A549 treated with Hydrocortisone at 1 μM for 4 hours (cell line): ENCODE measurements at places on chromosomes 1 and 21. TPM values are rescaled to one million over a fixed set of nuclear protein-coding genes. Genes with fewer than 3 reads are reported as not detected.

CSRP1 gene
- total RNA-seq = 368 to 625 TPM (median 383 TPM) in 5 replicates

RYR2 gene
- 0.01 to 0.18 TPM (median 0.05 TPM) in 5 replicates for total RNA-seq

SEMA4A gene
- total RNA-seq = 0.36 to 0.43 TPM (median 0.40 TPM) in 5 replicates

C1orf94 gene
- not detected in 5 replicates for total RNA-seq

GBP5 gene
- 0.06 to 0.10 TPM in 2 of 5 replicates, not detected in the others for total RNA-seq

ALX3 gene
- not detected in 5 replicates for total RNA-seq

HSPA13 gene
- 10.8 to 19.8 TPM (median 14.3 TPM) in 5 replicates for total RNA-seq

HSPA6 gene
- total RNA-seq = 1.4 to 7.1 TPM (median 1.8 TPM) in 5 replicates

KRTAP8-1 gene
- not detected in 5 replicates for total RNA-seq

GNG4 gene
- 9.9 to 15.7 TPM (median 13.7 TPM) in 5 replicates for total RNA-seq

FCGR1A gene
- not detected in 5 replicates for total RNA-seq

LPAR3 gene
- 0.26 to 0.37 TPM (median 0.33 TPM) in 5 replicates for total RNA-seq

TCP10L gene
- 0.47 to 1.2 TPM (median 0.86 TPM) in 5 replicates for total RNA-seq

CD53 gene
- 0.07 TPM in 1 of 5 replicates, not detected in the others for total RNA-seq

SMCP gene
- total RNA-seq = not detected in 5 replicates
